ENCODE measurements at places on chromosomes 11 and 22. TPM values are rescaled to one million over a fixed set of nuclear protein-coding genes. Genes with fewer than 3 reads are reported as not detected.

DNA sequence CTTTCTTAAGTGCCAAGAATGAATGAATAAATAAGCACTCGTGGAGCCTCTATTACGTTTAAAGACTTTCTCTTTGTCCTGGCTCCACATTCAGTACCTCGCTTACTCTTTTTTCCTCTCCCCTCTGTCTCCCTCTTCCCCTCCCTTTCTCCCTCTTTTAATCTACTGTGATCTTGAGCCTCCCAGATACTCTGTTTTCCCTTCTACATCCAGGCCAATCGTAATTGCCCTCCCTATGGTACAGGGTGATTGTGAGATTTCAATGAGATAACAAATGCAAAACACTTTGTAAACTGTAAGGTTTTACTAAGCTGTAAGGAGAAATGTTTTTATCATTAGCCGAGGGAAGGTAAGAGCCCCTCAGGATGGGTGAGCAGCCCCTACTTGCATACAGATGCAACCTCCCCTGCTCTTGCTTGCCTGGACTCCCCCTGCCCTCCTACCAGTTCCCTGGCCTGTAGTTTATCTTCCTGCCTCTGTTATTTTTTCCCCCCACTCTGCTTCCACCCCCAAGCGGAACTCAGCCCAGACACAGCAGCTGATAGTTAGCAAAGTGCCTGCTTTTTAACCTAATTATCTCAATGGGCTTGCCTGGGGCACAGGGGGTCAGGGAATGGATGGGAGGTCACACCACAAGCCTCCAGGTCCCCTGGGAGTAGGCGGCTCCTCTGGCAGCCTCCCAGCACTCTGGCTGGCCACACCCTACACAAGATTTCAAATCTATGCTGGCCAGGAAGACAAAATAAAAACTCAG lies 76.9 kb upstream of the CADM1 start:
- no peak for DNase-seq

The GGTLC3 gene
- total RNA-seq, result not detected

DNA sequence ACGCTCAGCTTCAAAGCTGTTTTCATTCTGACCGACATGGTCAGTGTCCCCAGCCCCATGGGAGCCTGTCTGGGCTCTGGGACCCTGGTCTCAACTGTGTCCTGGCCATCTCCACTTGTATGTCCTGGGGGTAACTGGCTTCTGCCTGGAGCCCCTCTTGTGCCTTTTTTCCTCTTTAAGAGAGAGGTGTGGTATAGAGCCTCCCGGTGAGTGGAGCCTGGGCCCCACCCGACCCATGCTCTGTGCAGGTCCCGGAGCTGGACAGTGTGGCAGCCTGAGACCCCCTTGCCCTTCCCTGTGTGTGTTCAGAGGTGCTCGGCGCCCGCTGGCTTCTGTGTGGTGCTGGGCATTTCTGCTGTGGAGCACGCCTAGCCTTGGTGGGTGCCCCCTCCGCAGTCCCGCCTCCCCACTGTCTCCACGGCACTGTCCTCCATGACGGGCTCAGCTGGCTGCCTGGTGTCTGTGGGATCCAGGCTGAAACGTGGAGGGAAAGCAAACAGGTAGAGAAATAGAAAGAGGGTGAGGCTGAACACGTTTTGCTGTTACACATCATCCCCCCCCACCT lies 74.9 kb downstream of the PARVB start:
- DNase-seq, result no peak

The NELL1 gene
- total RNA-seq, result not detected

The MPZL2 gene
- 24.2 TPM for total RNA-seq

DNA sequence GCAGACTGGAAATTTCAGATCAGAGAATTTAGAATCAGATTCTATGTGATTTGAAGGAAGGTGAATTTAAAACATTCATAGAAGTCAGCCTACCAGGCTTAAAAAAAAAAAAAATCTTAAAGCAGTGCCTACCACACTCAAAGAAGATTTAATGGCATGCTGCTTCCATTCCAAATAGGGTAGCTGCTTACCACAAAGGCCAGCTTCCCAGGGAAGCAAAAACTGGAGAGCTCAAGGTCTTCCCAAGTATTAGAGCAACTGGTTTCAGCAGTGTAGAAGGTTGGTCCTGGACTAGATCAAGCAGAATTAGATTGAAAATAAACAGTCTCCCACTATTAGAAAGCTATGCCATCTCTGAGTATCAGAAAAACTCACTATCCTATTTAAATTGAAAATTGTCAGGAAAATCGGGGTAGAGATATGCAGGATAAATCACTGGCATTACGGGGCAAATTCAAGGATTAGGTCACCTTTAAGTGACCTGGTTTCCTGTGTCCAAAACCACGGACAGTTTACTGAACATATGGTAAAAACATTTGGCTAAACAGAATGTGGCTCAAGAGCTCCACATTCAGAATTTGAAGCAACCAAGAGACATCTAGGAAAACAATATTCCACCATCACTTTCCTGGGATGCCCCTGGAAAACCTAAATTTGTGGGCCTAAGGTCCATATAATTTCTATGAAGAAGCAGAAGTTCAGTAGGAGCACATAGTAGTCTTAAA lies 1.3 kb downstream of the C11orf42 start:
- no peak for DNase-seq

DNA sequence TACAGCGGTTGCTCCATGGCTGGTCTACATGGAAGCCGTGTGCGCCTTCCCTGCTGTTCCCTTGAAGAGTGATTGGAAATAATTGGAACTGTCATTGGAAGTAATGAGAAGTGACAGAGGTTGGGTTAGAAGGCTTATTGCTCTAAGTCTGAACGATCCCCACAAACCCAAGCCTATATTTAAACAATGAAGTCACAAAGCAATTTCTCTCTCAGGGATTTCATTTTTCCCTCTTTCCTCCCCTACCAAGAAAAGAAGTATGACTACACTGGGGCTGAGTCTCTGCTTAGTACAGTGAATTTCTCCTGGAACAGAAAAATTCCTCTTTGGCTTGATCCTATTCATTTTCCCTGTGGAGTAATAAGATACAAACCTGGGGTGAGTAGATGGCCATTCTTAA lies 7.8 kb downstream of the CLMP start:
- no peak for DNase-seq

DNA sequence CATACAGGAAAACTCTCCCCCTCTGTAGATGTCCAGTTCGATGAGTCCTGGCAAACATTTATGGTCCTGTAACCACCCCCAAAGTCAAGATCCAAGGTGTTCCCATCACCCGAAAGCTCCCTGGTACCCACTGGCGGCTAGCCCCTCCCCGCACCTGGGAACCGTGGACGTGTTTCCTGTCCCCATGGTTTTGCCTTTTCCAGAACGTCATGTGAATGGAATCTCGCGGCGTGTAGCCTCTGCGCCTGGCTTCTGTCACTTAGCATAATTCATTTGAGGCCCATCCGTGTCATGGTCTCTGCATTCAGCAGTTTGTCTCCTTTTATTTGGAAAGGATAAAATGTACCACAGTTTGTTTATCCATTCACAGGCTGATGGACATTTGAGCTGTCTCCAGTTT lies 106.3 kb downstream of the KCNQ1 start:
- peak; percentile 49 for DNase-seq

The FGF3 gene
- not detected for total RNA-seq

GRCh38 chr22:47094861-47095330 lies 332.4 kb downstream of the TBC1D22A start:
- DNase-seq, result no peak

- no peak for DNase-seq
These were observed 7.8 kb downstream of the SEPTIN3 start for GRCh38 chr22:41976961-41977566.

The ATP5MG gene
- total RNA-seq, result 600 TPM

GRCh38 chr11:81165164-81165563 lies 1568.5 kb downstream of the FAM181B start:
- no peak for DNase-seq

The KLHL35 gene
- 0.75 TPM for total RNA-seq

DNA sequence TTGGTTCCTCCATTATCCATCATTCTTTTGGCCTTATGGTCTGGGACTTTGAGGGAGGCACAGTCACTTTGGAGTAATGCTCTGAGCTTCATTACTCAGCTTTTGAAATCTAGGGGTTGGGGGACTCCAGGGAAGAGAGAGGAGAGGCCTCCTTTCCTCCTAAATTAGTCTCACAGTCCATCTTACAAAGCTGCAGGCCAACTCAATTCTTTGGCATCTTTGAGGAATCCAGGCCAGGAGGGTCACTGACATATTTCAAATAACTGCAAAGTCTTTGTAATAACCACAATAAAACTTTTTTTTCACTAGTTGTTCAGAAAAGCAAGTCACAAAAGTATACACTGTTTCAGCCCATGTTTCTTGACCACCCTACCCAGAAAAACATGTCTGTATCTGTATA lies 73.3 kb upstream of the FAR1 start:
- DNase-seq, result no peak

The H19 gene
- total RNA-seq, result 656 TPM

- DNase-seq, result no peak
These were observed 28.8 kb upstream of the SHANK2 start for GRCh38 chr11:71281204-71281603.

DNA sequence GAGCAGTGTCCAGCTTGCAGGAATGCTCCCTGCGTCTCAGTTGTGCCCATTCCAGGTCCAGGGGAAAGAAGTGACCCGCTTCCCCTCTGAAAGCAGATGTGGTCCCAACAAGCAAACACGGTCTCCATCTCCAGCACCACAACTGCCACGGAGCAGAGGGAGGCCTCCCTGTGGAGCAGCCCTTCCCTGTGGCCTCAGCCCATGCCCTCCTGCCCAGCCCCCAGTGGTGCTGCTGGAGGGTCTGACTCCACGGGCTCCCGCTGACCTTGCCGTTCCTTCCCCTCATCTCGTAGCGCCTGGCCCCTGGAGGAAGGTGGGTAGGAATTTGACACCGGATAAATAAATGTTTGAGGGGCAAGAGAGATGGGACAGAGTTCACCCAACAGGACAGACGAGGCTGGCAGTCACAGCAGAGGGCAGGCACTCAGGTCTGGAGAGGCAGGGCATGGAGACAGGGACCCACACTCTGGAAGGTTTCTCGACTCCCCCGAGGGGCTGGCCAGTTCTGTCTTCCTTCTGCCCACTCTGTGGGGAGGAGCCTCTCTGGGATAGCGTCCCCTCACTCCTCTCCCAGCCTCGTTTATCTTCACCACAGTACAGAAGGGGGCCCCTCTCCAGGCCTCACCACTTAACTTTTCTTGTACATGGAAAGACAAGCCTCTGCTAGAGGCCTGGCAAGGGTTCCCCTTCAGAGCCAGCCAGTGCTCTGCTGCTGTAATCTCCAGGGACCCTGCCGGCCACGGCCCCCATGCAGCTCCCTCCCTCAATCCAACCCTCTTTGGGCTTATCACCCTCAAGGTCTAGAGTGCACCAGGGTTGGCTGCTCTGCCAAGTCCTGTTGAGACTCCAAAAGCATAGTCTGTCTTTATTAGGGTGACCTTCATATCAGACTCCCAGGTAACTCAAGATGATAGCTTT lies 7.5 kb upstream of the ST3GAL4 start:
- peak; percentile 63 for DNase-seq

DNA sequence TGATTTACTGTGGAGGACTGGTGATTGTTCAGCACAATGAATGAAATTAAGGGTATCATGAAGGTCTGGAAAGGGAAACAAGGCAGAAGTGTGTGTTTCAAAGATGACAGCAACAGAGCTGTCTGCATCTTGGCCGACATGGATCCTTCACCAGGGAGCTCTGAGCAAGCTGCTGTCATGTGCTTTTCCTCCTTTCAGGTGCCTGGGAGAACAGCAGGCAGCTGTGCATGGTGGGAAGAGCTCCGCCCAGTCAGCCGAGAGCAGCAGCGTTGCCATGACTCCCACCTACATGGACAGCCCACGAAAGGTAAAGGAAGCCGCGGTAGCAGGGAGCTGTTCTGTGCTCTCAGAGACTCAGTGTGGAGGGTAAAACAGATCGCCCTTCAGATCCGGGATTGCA lies 87.1 kb upstream of the YWHAH start:
- no peak for DNase-seq

The FAM168A gene
- 29.5 TPM for total RNA-seq

GRCh38 chr11:36295926-36296325 lies at the start of gene PRR5L:
PRR5L (plus strand) TSS chr11:36296288; CDS start chr11:36401122, 104,834 bp downstream.
- DNase-seq, result no peak

GRCh38 chr11:26204839-26205238 lies 127.1 kb upstream of the ANO3 start:
- DNase-seq, result no peak

The GP1BB gene
- 5.5 TPM for total RNA-seq

The LARGE2 gene
- not detected for total RNA-seq

Measured in cardiac septum (tissue), 1 donor.